ENCODE measurements at places on chromosomes 12 and 14. TPM values are rescaled to one million over a fixed set of nuclear protein-coding genes. Genes with fewer than 3 reads are reported as not detected.
A peak's percentile ranks its signal among the peaks of the same experiment; 100 is the strongest.

GRCh38 chr14:24277606-24278321 is 6.4 kb upstream of the RABGGTA start:
- DNase-seq, result no peak

- DNase-seq, result no peak
Measured at GRCh38 chr12:5071496-5071895, 27.8 kb downstream of the KCNA5 start.

GRCh38 chr12:125255935-125256633 is 190.8 kb downstream of the AACS start:
- DNase-seq, result no peak

GRCh38 chr12:22994316-22994675 is 369.3 kb downstream of the ETNK1 start:
- DNase-seq, result no peak

GRCh38 chr12:54306925-54307741 is 6.3 kb upstream of the NFE2 start:
- peak; percentile 50 for DNase-seq

GRCh38 chr12:66409195-66409871 is 107.0 kb downstream of the HELB start:
- DNase-seq, result peak; percentile 63

DNA sequence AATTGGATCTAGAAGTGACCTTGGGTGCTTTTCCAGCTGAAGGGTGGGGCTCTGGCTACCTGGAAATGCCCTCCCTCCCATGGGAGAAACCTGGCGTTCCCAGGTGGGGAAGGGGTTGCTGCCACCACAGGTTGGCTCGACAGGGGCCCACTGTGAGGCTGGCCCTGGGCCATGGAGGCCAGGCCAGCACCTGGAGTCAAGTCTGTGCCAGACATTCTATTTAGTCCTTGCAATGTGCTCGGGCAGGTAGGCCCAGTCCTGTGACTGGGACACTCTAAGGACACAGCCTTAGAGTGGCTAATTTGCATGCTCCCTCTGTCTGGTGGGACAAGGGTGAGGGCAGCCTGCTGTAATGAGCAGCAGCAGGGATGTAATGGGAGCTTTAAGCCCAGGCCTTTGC is 11.9 kb downstream of the VRTN start:
- no peak for DNase-seq

GRCh38 chr14:86652526-86652925 is 1122.6 kb downstream of the FLRT2 start:
- DNase-seq, result no peak

GRCh38 chr12:9381619-9382018 is 173.4 kb upstream of the PZP start:
- DNase-seq, result no peak

DNA sequence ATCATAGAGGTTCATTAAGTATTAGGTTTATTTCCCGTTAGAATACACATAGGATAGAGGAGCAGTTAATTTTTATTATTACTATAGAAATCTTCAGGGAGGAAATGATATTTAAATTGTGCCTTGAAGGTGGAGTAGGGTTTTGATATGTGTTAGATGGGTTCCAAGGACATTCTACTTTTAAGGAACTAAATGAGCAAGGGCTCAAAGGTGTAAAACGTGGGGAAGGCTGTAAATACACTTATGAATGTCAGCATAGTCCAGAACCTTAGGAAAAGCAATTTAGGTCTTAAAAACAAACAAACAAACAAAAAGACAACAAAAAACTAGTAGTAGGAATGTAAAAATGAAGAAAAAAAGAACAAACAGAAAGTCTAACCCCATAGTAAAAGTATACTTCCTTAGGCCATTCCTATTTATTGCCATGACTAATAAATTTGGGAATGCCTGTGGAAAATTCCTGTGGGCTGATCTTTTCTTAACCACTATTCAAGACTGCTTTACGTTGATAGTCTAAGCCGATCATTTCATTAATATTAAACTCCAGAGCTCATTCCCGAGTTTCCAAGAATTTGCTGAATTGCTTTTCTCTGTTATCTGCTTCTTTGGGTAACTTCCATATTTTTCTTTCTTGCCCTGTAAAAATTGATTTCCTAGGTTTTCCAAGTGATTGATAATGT is 180.3 kb downstream of the RAD51B start:
- no peak for DNase-seq

GRCh38 chr12:1047898-1048660 is 57.1 kb downstream of the ERC1 start:
- DNase-seq, result no peak

CPNE6 gene
- total RNA-seq, result 0.10 TPM

CCND2 gene
- total RNA-seq, result 592 TPM

RPS6KL1 gene
- total RNA-seq, result 4.3 TPM

KCNMB4 gene
- 0.60 TPM for total RNA-seq

INHBE gene
- total RNA-seq, result not detected
